ENCODE measurements at places on chromosomes 4 and X.
A peak's percentile ranks its signal among the peaks of the same experiment; 100 is the strongest.

GRCh38 chrX:41589634-41590270 lies 99.0 kb upstream of the GPR34 start:
- peak; percentile 58 for DNase-seq

- no peak for DNase-seq
Observed at GRCh38 chr4:2249526-2250356, 7.8 kb upstream of the HAUS3 start.

DNA sequence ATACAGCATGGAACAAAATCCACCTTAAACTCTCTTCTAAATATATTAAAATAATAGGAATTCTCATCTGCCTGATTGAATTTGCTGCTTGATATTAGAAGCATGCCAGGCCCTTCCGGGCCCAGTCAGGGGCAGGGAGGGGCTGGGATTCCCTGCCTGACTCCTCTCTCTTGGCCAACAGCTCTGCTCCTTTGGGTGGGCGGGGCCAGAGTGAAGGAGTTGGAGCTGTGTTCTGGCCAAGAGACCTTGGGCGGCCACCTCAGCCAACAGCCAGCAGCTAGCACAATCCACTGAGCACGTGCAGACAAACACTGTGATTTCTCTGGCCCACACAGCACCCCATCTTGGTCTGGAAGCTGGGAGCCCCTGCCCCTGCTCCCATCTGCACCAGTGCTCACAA lies 140.3 kb downstream of the PJA1 start:
- DNase-seq, result peak; percentile 71

GRCh38 chrX:138006180-138006579 lies 440.3 kb downstream of the ZIC3 start:
- DNase-seq, result no peak

GRCh38 chr4:33090910-33091309 lies 2370.7 kb downstream of the PCDH7 start:
- DNase-seq, result no peak

- DNase-seq, result no peak
Observed at GRCh38 chrX:1535241-1536041, 1.5 kb downstream of the P2RY8 start.

- no peak for DNase-seq
Observed at GRCh38 chr4:105822061-105822460, 73.2 kb upstream of the NPNT start.

DNA sequence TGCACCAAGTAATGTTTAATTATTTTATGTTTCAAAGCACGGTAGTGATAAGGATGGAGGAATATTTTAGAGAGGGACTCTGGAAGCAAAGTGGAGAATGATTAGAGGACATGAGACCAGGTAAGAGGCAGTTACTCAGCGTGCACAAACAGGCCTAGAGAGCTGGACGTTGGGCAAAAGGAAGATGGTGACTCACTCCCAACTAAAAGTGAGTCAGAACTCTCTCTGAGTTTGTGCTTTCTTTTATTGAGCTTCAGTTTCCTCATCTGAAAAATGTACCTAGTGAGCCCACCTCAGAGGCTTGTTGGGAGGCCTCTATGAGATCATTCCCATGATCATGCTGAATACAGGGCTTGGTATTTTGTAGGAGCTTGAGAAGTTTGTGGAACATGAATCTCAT lies 1.6 kb upstream of the ZC4H2 start:
- peak; percentile 37 for DNase-seq

GRCh38 chr4:108814326-108814725 lies 51.5 kb upstream of the ETNPPL start:
- no peak for DNase-seq

DNA sequence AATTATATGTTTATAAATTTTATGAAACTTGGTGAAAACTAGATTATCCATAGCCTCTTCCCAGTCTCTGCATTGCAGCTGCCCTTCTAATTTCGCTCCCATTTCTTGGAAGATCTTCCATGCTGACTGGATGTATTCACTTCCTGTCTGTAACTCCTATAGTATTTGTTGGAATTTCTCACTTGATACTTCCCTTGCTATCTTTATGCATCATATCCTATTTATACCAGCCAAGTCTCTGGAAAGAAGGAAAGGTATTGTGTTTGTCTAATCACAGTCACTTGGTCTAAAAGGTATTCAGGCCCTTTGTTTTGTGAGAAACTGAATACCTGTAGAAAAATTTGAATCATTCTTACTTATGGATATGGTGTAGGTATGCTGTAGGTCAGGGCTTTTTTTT lies 870.9 kb upstream of the FRG1 start:
- no peak for DNase-seq

- DNase-seq, result no peak
Observed at GRCh38 chr4:100929758-100930157, 411.9 kb upstream of the EMCN start.

DNA sequence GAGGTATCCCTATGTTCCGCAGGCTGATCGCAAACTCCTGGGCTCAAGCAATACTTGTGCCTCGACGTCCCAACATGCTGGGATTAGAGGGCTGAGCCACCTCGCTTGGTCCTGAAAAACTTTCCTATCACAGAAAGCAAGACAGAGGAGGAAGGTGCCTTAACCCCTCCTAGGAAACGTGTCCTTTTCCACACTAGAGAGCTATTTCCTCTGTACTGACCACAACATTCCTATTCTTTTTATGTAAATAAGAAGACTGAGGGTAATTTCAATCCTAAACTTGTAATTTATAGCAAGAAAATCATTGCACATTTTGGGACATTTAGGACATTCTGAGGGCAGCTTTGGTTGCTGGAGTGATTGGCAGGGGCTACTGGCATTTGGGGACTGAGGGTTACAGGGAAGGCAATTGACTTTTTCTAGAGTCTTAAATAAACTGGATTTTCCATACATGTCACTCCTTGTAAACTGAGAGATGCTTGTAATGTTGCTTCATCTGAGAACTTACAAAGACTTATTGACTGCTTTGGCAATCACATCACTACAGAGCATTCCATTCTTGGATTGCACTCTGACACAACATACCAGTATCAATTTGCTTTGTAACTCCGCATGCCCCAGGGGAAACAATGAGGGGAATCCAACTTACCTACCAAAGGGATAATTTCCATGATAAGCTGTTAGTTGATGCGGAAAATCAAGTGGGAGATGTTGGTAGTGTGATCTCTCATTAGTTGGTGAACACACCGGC lies 15.6 kb downstream of the XAGE3 start:
- DNase-seq, result no peak

GRCh38 chr4:104421566-104421965 lies 73.1 kb downstream of the CXXC4 start:
- DNase-seq, result no peak

DNA sequence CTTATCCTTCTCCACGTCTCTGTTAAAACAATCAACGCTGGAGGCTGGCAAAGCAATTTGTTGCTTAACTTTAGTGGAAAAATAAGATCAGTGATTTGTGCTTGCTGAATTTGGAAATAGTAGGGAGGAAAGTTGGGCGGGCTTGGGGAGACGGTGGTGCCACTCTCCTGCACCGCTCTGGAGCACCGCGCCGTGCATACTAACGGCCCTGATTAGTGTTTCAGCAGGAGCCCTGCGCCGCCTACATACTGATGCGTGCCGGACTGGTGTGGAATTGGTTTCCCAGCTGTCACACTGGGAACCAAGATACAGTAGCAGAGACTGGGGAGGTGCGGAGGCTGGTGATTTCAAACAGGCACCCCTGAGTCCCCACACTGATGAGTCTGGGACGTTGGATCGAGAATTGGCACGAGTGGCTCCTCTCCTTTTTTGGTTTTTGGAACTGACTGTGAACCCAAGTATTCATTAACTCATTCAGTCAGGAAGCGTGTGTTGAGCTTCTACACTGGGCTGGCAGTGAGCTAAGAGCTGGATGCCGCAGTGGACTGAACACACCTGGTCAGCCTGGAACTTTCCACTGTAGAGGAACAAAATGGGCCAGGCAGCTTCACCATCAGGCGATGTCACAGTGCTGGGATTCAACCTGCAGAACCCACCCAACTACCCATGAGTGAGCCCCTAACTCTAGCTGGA lies 29.0 kb upstream of the PSAPL1 start:
- no peak for DNase-seq

DNA sequence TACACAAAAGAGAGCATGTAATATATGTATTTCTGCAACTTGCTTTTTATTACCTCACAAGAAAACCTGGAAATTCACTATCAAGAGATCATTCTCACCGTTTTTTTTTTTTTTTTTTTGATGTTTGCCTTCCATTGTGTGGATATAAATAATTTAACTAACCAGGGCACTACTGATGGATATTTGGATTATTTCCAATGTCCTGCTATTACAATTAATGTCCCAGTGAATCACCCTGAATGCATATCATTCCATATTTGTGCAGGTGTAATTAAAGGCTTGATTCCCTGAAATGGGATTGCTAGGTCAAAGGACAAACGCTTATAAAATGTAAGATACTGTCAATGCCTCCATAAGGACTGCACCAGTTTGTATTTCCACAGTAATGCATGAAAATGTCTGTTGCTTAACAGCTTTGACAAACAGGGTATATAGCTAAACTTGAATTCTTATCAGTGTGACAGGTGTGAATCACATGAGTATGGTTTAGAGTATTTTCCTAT lies 87.8 kb downstream of the NCAPG start:
- no peak for DNase-seq

GRCh38 chr4:188161167-188161566 lies 21.9 kb downstream of the TRIML1 start:
- DNase-seq, result no peak

DNA sequence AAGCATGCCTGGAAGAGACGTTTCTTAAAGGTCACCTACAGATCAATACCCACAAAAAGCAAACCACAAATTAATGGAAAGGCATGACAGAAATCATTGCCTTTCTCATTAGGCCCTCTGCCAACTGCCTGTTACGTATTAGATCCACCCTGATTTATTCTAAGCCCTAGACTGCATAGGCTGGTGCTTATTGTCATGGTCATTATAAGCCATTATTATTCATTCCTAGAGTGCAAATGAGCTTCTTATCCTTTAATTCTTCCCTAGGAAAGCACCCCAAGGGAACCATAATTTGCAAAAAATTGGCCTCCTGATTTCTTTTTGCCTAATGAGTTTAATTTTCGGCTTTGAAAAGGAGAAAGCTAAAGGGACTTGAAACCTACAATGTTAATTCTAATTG lies 184.2 kb upstream of the GPRIN3 start:
- DNase-seq, result no peak

DNA sequence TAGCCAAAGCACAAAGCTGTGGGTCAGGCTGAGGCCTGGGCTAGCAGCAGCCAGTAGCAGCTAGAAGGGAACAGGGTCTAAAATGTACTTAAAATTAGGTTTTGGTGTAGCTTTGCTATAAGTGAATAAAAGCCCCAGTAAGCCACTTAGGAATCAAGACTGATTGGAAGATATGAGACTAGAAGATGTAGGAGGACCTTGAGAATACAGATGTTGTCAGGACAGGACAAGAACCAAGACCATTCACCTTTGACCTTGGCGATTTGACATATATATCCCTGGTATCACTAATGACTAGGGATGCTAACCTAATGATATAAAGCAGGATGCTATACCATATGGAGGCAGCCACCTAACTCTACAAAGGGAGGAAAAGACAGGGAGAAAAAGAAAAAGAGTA lies 238.1 kb downstream of the FBXO8 start:
- DNase-seq, result no peak
